Type B pancreatic cell (in vitro differentiated cells): ENCODE measurements at places on chromosomes 13 and 19. TPM values are rescaled to one million over a fixed set of nuclear protein-coding genes. Genes with fewer than 3 reads are reported as not detected.

GRCh38 chr19:19224852-19225494 lies 13.2 kb downstream of the NCAN start:
- no peak for DNase-seq

DNA sequence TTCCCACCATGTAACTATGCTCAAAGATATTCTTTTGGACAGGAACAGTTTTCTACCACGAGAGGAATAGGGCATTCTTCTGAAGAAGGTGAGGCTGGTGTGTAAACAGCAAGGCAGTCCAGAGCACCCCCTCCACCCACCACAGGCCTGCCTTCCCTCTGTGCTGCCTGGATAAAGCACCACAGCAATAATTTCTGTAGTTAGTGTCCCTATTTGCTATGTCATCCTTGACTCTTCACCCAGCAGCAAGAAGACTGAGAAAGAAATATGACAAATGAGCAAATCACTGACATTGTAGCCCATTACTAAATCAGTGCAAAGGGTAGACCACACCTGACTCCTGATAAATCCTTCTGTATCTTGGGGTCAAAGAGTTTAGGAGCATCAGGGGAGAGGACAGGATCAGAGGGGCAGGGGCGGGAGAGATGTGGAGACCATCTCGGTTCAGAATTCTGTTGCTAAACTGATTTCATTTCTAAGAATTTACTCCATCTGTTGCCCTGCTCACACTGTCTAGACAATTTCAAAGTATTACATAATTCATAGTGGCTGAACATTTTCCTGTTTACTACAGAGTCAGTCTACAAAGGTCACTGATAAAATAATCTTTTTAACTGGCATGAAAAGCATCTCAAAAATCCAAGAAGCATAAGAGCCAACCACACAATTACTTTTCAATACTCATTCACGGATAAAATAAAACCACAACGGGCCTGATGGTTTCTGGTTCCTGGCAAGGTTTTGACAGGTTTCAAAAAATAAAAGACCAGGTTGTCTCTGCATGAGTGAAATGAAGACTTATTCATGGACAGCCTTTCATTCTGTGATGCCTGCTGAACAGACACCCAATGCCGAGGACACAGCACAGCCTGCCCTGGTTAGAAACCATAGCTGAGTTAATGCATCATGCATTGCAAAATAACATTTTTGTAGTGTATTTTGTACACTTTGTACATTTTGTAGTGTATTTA lies 88.4 kb upstream of the IRS2 start:
- no peak for DNase-seq

The SPIB gene
- total RNA-seq = 2.6 and 3.0 TPM in 2 replicates

The IL11 gene
- 0.46 and 0.48 TPM in 2 replicates for total RNA-seq

The MCF2L gene
- total RNA-seq = 37.3 and 46.9 TPM in 2 replicates

GRCh38 chr13:27842571-27842970 lies 50.3 kb downstream of the GSX1 start:
- DNase-seq = no peak

DNA sequence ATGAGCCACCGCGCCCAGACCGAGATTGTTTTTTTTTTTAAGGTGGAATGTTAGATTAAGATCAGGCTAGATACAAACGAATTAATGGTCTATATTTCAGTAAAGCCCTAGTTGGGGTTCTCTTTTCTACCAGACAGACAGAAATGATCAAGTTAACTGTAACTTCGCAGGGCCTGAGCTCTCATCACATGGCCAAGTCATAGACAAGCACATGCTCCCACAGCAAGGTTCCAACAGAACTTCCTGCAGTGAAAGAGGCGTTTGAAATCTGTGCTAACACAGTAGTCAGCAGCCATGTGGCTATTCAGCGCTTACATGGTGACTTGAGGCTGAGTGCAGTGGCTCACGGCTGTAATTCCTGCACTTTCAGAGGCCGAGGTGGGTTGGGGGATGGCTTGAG lies 34.7 kb upstream of the SEMA6B start:
- DNase-seq = no peak

The DENND1C gene
- total RNA-seq = 0.93 and 0.94 TPM in 2 replicates

GRCh38 chr19:45395821-45396617 lies 8.8 kb downstream of the PPP1R13L start:
- no peak for DNase-seq

DNA sequence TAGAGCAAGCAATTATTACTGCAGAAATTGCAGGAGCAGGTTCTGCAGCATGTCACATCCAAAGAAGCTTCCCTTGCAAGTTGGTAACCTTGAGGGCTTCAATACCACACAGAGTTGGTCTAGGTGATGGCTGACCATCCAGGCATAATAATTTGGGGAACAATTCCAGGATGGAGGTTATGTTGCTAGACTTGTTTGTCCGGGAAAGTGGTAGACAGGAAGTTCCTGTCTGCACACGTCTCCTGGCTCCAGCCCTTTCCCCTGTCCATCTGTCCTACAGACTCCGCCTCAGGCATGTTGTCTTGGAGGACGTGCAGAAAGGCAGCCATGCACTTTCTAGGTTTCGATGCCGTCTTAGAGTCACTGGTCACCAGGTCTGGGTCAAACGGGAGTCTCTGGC lies 26.0 kb downstream of the DPRX start:
- DNase-seq = no peak
